ENCODE measurements at places on chromosomes 1 and 21.

- no peak for DNase-seq
Measured at GRCh38 chr1:72634946-72635345, 352.6 kb upstream of the NEGR1 start.

DNA sequence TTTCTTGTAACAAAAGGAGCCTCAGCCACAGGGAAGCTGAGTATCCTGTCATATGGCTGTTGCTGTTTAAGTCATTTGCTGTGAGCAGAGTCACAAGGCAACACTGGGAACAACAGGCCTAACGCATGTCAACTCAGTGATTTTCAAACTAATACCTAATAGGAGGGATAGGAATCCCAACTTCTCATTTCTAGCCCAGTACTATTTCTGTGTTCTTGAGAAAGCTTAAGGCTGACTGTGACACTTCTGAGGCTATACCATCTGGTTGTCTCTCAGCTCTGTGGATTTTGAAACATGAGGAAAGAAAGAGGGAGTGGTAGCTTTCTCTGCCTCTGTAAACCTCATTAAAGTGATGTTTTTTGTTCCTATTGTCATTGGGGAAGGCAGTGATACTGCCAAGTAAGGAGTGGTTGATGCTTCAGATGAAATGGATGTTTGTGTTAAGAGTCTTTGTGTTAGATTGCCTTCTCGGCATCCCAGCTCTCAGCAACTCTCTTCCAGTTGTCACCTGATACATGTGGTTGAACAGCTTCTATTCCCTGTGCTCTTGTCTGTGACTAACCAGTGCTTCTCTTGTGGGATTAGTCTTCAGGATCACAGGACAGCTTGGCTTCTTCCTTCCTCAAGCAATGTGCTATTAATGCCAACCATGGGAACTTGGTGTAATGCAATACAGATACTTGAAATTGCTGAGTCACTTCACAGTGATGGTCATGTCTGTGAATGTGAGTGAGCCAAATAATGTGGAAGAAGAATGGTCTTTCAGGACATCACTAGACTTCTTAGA, 166.8 kb upstream of the IVNS1ABP start:
- DNase-seq: no peak

- DNase-seq: no peak
Measured at GRCh38 chr1:154553056-154554030, 5.1 kb downstream of the UBE2Q1 start.

- DNase-seq: no peak
Measured at GRCh38 chr1:112515311-112516009, 6.7 kb downstream of the WNT2B start.

DNA sequence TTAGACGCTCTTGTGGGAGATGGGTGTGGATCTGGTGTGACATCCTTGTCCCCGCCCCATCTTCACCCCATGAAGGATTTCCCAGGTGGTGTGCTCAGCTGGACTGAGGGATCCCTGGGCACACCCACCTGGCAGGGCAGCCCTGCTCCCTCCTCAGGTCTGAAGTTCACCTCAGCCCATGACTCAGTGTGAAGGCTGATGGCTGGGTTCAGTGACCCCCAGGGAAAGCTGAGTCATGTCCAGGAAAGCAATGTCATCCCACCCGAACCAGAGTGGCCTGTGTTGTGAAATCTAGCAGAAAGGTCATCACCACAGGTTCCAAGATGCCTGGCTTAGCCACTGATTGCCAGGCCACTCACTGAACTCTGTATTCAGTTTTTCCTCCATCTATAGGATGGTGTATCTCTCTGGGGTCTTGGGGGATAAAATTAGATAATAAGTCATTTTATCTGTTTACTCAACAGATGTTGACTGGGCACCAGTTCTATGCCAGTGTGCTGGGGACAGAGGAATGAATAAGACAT, 97.7 kb upstream of the JUN start:
- no peak for DNase-seq

GRCh38 chr1:109300650-109301151, 6.1 kb downstream of the MYBPHL start:
- DNase-seq: no peak

DNA sequence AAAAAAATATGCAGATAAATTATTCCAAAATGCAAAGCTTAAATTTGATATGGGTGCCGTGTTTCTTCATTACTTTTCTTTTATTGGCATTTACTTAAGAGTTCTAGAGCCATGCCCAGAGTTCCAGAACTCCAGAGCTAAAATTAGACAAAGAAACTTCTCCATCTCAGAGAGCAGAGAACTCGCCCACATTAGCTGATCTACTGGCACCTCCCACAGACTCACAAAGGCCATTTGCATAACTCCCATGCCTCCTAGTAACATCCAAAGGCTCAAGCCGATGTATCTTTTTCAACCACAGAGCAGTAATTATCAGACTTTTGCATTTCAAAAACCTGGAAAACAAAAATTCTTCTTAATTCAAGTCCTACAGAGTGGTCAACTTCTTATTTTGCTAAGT, 323.8 kb upstream of the ST6GALNAC5 start:
- DNase-seq: no peak

DNA sequence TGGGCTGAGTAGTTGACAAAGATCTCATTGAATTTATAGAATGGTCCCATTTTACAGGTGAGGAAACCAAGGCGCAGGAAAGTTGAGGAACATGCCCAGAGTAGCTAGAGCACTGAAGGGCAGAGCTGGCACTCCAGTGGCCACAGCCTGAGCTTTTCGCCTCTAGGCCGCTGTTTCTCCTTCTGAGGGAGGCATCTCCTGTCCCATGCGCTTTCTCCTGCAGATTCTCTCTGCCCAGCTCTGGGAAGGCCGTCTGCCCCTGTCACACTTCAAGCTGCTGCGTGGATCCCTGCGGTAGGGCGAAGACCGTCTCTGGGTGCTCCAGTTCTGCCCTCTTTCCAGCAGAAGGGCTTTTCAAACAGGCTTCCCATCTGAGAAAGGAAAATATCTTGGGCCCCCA, 159.9 kb downstream of the ACTL8 start:
- no peak for DNase-seq

DNA sequence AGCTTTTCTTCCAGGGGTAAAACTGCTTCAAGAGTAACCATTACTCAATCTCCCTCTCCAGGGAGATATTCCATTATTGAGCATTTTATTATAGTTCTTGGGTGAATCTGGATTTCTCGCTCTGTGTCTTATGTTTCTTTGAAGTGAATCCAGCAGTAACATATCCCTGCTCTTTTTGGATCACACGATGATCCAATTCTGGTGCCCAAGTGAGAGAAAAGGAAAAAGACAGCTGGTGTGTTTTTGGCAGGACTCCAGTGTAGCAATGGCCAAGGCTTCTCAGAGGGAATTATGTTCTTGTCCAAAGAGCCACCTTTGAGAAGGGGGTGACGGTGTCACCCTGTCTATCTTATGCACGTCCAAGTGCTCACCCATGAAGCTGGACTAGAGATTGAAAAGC, 140.3 kb upstream of the ERRFI1 start:
- no peak for DNase-seq

DNA sequence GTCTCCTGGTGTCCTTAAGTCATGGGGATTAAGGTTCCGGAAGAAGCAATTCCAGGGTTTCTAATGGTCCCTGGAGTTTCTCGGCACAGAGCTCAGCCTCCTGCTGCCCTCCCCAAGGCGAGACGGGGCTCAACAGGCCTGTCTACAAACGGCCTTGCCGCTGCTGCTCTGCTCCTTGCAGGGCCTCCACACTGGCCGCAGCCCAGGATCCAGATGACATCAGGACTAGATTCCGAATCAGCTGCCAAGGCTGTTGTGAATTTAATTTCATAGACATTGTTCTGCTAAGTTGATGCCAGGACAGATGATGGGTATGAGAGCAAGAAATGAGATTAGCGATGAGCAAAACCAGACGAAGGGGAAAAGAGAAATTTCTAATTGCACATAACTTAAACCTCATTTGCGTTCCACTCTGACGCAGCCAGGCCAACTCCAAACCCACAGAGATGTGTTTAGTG, 103.6 kb upstream of the BACE2 start:
- DNase-seq: no peak

DNA sequence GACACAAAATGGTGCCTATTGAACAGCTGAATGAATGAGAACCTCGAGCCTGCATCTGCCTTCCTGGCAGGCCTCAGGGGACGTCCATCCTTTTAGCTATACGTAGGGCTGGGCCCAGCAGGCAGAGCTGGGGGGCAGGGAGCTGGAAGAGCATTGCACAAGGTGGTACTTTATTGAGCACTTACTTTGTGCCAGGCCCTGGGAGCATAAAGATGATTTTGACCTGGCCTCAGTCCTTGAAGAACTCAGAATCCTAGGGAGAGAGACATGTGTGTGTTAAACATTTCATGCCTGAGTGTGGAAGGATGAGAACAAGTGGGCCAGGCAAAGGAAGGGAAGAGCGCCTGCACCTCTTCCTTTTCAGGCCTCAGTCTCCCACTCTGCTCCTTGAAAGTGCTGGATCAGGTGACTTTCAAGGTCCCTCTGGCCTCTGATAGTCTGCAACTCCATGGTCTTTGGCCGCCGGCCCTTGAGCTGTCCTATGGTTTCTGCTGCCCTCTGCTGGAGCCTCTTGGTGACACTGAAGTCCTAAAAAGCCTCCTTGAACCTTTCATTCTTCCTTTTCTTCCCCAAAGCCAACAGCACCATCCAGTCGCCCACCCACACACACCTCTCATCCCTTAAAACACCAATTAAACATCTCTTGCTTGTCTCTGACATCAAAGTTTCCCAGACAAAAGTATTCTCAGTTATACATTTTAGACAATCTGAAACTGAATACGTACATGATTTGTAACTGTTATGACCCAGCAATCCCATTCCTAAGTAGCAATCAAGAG, 3.5 kb upstream of the PEAR1 start:
- peak; percentile 28 for DNase-seq

DNA sequence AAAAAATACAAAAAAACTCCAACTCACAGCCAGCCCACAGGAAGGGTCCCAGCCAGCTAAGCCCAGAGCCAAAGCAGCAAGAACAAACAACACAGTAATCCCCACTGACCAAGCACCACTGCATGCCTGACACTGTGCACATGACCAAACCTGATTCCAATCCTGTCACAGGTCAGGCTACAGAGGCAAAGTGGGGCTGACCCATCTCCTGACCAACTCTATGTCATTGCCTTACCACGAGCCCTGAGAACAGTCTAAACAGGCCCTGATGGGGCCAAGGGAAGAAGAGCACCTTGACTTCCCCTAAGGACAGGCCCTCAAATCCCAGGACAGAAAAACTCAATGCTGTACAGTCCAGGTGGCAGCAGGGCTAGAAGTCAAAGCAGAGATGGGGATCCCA, 2.4 kb downstream of the LSS start:
- DNase-seq: no peak

DNA sequence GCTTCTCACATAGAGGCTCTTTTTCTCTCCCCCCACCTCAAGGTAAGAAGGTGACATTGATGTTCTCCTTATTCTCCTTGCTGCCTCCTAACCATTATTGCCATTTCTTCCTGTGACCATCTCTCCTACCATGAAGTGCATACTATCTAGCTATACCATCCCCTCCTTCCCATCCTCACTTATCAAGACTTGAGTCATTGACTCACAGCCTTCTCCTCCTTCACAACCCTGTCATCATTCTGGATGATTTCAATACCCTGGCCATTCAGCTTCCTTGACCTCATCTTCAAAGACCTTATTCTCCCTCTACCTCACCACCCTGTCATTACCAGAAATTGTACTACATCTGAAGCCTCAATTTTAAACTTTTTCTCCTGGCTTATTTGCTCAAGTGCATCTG, 10.9 kb upstream of the HIPK1 start:
- DNase-seq: no peak
